ENCODE measurements at places on chromosomes 11 and 22.

DNA sequence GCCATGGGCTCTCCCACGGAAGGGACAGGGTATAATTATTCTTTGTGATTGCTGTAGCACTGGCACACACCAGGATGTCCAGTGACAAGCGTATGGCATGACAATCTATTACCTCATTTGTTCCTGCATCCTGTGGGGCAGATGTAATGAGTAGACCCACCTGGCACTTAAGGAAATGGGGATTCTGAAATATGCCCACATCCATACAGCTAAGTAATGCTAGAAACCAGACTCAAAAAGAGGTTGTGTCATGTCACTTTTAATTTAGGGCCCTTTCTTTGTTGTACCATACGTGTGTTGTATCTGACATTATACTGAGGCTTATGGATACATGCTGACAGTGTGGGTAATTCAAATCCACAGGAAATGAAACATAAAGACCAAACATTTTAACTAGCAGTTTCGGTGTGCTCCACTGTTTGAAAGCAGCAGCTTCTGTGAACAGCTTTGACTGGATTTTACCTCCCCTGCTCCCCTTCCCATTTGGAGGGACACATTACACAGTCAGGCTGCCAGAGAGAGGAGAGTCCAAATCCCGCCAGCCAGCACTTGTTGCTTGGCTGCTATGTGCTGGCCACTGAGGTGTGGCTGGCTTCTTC is 21.2 kb downstream of the GRAMD1B start:
- no peak for DNase-seq

- no peak for DNase-seq
Measured at GRCh38 chr11:1744137-1744886, 6.1 kb downstream of the IFITM10 start.

DNA sequence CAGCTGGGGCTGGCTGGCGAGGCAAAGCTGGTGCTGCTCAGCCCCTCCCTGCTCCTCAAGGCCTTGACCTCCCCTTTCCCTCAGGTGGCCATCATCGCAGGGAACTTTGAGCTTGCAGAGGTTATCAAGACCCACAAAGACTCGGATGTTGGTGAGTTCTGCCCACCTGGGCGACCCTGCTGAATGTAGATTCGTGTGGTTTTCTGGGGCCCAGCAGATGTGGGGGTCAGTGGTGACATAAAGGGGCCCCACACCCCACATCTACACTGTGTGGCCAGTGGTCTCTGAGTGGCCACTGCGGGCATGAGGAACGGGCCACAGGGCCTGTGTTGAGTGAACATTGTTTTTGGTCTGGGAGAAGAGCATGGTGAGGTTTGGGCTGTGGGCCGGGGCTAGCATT is 11.9 kb downstream of the SHANK3 start:
- no peak for DNase-seq

GRCh38 chr11:75371949-75372876 is 20.8 kb upstream of the ARRB1 start:
- DNase-seq = no peak

DNA sequence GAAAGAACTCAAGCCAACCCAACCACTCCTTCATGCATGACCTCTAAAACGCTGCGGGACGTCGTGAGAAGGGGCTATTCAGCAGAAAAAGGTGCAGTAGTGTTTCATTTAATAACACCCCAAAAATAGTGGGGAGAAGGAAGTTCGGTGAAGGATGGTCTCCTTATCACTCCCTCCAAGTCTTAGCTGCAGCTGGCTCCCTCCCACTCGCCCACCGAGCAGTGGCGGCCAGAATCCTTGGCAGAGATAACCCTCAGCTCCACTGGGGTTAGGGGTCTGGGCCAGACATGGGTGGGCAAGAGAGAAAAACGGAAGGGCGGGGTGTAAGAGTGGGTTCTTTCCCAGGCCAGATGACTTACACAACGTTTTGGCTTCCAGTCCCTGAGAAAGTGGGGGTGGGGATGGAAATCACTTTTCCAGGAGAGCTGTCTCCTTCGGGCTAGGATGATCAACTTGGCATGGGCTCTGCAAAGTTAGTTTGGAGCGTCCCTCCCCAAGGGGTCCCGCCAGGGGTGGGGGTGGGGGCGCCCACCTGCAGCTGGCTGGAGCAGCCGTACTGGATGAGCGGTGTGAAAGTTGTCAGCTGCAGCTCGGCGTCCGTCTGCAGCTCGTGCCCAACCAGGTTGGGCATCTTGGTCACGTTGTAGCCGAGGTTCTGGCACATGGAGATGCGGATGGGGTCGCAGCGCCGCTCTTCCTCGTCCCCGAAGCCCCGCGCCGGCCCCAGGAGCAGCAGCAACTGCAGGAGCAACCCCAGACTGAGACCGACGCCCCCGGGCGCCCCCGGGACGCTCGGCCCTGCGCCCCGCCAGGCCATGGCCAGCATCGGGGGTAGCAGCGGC is 705 bp downstream of the FZD4 start:
- no peak for DNase-seq

Measured in D721Med (cell line).